ENCODE measurements at places on chromosomes 7 and 10.

DNA sequence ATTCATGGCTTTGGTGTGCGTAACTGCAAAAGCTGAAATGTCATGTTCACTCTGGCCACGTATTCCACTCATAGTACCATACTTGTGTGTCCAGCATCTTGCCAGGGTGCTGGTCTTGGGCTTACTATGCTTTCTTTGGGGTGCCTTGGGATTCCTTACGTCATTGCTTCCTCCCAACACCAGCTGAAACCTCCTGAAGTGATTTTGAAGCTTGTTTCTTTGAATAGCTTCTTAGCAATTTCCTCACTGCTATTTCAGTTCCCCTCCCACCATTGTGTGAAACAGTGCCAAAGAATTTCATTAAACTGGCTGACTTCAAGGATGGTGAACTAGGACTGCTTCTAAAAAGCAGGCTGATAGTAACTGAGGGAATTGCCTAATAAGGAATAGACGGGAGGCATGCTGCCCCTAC is 36.9 kb downstream of the ENTPD1 start:
- peak; percentile 79 for DNase-seq

DNA sequence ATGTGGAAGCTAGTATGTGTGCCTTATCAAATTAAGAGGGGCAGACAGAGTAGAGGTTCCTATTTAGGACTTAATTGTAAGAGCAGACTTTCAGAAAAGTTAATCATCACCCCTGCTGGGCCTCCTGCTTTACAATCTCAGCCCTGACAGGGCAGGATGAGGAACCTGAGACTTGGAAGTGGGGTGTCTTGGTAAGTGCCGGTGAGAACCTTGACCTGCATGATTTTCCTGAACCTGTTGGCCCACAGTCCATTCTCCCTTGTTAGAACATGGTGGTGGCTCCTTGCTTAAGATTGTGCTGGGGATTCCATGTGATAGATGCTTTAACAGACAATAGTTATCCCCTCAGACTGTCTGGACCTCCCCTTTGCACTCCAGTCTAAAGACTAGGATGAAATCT is 141.7 kb upstream of the TMEM72 start:
- no peak for DNase-seq

- DNase-seq, result no peak
Measured at GRCh38 chr10:114079421-114079820, 35.8 kb downstream of the ADRB1 start.

- DNase-seq, result peak; percentile 27
Measured at GRCh38 chr10:5659702-5660528, 6.5 kb downstream of the ASB13 start.

DNA sequence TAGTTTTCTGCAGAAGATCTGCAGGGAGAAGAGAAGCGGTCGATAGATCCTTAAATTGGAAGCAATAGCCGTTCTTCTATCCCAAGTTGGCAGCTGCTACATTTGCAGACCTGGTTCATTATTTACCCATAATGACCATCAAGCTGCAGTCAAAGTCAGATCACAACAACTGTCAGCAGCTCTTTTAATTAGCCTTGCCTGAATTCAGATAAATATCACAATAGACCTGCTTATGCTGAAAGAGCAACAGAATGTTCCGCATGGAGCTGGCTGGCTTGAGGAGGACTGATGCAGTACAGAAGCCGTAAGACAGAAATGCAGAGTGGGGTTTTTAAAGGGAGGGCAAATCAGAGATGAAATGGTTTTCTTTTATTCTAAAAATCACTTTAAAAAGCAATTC is 109.4 kb downstream of the HIBADH start:
- no peak for DNase-seq

- no peak for DNase-seq
Measured at GRCh38 chr7:2979951-2980350, 63.7 kb downstream of the CARD11 start.

DNA sequence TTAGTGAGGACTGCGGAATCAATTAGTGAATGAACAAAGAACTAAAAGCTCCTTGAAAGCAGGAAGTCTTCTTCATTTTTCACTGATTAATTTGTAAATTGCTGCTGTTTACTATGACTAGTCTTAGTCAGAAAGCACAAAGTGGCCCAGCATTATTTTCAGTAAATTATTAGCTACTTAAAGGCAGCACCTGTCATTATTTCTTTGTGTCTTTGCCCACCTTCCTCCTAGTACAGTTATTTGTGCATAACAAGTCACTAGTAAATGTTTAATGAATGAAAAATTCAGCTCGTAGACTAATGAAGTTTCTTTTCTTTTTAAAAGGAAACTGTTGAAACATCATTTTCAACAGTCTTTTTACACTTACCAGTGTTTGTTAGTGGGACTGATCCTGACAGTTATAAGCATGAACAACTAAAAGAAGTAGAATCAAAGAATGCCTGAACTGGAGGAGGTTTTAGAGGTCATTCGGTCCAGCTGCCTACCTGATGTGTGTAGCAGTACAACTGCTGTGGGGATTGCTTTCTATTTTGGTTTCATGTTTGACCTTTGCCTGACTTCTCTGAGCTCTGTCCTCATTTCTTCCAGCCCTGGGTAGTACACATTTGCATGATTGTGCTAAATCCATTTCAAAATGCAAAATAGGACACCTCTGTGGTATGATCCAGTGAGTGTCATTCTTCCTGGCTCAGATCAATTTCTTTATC is 140.0 kb upstream of the PHYHIPL start:
- DNase-seq, result no peak

GRCh38 chr10:10872764-10873163 is 144.9 kb upstream of the CELF2 start:
- no peak for DNase-seq

GRCh38 chr10:78281627-78282026 is 248.0 kb downstream of the RPS24 start:
- DNase-seq, result no peak

- peak; percentile 64 for DNase-seq
Measured at GRCh38 chr10:28970231-28970630, 292.9 kb downstream of the BAMBI start.

DNA sequence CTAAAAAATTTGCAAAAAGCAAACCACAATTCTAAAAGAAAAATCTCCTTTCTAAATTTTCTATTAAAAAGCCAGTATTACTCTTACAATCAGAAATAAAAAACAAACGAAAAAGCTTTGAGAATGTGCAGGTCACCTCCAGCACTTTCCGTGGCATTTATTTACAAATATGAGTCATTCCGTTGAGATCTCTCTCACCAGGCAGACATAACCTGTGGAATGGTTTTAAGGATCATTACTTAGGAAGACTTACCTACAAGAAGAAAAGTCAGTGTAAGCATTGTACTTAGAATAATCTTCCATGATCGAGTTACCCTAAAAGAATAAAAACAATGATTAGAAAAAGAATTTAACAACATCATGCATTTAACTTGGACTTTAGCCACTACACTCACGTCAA is 3.3 kb downstream of the SUN3 start:
- no peak for DNase-seq

DNA sequence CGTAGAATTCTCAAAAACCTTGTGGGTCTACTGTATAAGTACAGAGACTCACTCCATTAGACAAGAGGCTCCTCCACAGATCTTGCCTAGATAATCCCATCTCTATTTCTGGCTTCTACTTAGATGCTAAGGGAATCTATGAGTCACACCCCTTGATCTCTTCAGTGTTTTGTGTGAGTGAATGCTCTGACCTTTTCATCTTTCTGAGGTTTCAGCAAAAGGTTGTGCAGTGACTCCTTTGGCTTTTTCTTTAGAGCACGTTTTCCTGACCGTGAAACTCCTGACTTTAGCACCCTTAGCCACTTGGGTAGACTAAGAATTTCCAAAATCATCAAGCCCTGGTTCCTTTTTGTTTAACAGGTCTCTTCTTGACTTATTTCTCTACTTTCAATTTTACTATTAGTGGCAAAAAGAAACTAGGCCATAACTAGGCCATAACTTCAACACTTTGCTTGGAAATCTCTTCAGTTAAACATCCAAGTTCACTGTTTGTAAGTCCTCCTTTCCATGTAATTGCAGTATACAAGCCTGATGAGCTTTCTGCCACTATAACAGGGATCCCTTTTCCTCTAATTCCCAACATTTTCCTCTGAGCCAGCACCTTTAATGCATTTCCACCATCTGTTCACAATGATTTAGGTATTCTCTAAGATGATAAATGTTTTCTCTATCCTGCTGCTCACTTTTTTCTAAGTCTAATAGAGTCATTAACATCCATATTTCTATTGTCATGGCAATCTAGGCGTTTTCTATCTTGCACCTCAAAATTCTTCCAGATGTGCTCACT is 19.4 kb downstream of the COPG2 start:
- DNase-seq, result peak; percentile 66

DNA sequence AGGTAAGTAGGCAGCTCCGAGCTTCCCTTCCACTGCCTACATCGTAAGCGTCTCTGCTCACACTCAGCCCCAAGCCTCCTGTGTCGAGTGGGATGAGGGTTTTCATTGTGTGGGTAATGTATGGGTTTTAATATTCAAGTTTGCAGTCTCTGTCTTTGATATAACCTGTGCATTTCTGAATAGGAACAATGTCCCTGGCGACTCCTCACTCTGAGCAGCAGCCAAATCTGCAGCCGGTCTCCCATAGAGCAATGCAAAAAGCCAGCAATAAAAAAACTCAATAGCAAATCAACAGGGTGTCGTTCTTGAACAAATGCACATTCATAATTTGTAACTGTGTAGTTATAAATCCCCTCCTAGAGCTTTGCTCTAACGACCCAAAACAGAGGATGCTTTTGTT is 33.4 kb downstream of the PPP1R17 start:
- no peak for DNase-seq

DNA sequence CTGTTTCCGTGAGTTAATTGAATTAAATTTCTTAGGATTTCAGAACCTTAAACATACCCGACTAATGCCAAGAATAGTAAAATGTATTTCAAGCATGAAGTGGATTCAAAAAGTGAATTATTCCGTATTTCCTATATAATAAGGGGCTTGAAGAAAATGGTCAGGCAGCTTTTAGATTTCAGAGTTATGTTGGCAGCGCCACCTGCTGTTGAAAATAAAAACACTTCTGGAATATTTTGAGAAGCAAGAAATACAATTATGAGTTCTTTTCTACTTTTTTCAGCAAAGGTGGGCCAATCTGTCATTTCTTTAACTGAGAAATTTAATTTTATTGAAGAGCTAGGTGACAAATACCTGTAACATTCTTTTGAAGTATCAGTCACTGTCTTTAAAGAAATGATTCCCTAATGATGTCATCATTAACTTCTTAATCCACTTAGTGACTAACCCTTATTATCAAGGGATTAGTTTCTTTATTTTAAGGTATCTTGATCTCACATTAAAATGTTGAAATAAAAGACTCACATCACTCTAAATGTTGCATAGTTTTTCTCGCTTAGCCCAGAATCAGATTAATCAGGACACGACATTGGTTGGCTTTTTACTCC is 36.6 kb upstream of the AGR3 start:
- peak; percentile 74 for DNase-seq

DNA sequence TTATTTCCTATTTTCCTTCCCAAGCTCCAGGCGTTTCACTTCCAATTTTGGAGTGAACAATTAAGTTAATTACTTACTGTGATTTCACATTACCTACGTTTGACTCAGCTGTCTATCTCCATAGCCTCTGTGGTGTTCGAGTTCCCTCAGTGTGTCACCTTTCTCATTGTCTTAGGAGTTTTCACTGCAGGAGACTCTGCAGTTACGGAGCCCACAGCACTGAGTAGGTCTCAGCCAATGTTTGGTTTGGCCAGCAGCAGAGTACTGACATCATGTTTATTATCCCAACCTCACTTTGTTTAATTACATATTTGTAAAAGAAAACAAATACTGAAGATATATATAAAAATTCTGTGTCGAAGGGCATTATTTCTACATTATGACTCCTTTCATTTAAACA is 1123.9 kb downstream of the CNTNAP2 start:
- no peak for DNase-seq

DNA sequence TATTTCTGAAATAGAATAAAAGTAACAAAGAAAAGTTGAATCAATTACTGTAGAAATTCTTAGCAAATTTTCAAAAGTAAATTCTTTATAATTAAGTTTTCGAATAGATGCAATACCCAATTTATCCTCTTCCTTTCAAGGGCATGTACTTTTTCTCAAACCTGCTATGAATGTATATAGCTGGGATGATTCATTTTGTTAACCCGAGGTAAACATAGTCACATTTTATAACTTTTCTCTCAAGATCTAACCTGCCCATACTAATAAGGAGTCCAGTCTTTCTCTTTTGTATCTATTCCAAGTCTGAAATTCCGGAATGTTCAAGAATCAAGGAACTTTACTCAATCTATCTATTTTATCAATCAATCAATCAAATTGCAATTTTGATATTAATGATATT is 1072.9 kb downstream of the REEP3 start:
- no peak for DNase-seq

DNA sequence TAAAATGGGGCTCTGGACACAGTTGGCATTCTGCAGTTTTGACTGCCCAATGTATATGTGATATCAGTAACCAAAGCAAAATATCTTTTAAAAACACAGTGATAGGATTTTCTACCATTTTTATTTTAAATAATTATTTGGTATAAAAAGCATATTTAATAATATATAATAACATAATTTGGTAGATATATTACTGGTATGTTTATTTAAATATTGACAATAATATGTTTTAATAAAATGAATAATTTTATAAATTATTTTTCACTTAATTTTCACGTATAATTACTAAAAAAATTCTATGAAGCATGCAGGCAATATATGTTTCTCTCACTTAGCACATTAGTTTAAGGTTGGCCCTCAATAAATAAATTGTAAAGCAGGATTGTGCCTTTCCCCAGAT is 269.1 kb downstream of the PRKG1 start:
- DNase-seq, result no peak

DNA sequence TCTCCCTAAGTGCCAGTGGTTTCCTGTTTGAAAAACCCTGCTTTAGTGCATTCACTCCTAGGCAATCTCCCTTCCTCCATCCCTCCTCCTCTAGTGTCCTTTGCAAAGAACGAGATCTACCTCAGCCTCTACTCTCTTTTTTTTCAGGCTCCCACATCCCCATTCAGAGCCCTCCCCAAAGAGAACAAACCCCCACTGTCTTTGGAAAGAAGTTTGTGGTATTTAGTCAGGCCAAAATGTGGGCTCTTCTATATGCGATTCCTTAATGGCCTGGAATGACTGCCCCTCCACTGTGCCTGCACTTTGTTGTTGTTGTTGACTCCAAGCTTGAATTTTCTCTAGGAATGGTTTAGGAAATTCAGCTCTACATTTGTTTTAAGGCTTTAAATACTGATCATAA is 36.3 kb downstream of the PALS2 start:
- DNase-seq, result no peak

GRCh38 chr7:149253665-149254064 is 8.3 kb upstream of the ZNF783 start:
- no peak for DNase-seq

GRCh38 chr7:48443051-48443450 is 271.8 kb downstream of the ABCA13 start:
- DNase-seq, result no peak

- DNase-seq, result peak; percentile 59
Measured at GRCh38 chr7:135980665-135981180, 3.6 kb upstream of the MTPN start.

GRCh38 chr10:22704942-22705341 is 9.4 kb downstream of the PIP4K2A start:
- no peak for DNase-seq

- no peak for DNase-seq
Measured at GRCh38 chr10:77685432-77685831, 47.8 kb upstream of the KCNMA1 start.

GRCh38 chr10:119285495-119286267 is 78.3 kb downstream of the GRK5 start:
- peak; percentile 35 for DNase-seq

All from astrocyte of the spinal cord (primary cell).